ENCODE measurements at places on chromosomes 2 and 18.
A peak's percentile ranks its signal among the peaks of the same experiment; 100 is the strongest.

DNA sequence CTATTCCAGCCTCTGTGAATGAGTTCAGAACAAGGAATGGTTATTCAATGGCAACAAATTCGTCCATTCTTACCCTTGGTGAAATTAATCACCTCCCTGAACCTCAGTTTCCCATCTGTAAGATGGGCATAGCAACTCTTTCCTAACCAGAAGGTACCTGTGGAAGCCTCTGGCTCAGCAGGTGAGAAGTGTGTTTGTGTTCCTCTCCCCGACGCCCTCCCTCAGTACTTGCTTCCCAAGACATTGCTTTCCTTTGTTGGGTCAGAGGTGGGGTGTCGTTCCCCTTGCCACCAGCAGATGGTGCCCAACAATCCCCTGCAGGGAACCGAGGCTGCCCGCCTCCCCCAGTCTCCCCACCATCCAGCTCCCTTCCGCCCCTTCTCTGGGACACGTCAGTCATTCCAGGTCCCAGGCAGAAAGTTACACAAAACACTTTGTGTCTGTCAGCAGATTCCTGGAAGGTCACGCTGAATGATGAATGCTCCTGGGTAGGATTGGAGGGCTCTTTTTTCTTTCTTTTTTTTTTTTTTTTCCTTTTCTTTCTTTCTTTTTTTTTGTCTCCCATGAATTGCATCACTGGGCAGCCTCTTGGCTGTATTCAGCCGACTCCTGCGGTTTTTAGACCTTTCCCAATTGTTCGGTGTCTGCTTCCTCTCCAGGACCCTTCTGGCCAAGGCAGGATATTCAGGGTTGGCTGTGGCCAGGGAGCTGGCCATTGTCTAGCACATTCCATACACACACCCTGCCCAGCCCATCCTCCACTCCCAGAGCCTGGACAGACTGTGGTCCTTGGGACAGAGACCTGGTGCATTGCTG is 117.3 kb downstream of the LPIN1 start:
- DNase-seq, result peak; percentile 66

DNA sequence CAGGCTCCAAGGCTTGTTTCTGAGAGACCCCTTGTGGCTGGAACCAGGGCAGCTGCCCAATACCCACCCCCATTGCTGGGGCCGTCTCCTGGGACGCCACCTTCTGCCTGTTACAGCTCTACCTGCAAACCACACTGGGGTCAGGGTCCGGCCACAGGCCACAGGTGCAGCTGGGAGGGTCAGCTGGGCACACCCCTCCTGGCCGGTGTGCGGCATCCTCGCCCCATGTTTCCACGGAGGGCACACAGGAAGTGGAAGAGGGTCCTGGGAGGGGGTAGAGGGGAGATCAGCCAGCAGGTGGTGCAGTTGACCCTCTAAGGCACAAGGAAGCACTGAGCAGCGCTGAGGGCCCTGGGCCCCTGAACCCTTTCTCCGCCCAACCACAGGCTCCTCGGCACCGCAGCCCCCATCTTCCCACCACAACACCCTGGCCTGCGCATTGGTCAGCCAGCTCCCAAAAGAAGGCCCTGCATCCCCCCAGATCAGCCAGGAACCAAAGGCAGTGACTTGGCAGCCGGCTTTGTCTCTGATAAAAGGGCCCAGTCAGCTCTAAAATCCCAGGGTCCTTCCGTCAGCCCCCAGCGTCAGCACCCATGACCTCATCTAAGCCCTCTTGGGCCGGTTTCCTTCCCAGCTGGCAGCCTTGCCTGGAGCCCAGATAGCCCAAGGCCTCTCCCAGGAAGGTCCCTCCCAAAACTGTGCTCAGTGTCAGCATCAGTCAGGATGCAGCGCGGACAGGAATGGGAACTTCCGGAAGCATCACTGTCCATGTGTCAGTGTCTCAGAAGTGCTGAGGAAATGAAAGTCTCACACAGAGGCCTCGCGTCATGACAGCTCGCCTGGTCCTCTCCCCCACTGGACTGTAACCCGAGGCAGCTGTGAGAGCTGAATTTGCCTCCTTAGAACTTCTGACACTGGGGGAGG is 1.7 kb downstream of the ERFE start:
- no peak for DNase-seq

DNA sequence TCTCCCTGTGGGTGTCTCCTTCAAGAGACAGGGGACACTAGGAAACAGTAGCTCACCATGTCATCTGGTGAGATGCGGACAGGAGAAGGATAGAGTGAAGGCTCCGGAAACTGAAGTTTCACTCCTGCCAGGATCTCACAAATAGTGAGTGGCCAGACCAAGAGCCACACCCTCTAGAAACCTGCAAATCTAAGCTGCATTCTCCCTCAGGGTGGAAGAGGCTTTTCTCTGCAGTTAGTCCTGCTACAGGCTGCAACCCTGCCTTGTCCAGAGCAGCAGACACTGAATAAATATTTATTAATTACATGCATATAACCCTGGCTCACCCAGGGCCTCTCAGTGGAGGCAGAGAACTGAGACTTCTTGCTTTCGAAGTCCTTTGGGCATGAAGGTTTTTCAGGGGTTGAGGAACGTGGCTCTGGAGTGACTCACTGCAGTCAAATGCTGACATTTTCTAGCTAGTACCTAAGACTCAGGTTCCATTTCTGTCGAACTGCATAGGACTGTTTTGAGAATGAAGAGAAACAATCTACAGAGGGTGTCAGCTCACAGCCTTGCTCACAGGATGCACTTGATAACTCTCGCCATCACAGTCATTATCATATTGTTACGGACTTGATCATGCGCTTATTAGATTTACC is 87.3 kb downstream of the ACTR2 start:
- DNase-seq, result no peak

- DNase-seq, result no peak
Measured at GRCh38 chr18:58495207-58495606, 133.7 kb downstream of the ALPK2 start.

DNA sequence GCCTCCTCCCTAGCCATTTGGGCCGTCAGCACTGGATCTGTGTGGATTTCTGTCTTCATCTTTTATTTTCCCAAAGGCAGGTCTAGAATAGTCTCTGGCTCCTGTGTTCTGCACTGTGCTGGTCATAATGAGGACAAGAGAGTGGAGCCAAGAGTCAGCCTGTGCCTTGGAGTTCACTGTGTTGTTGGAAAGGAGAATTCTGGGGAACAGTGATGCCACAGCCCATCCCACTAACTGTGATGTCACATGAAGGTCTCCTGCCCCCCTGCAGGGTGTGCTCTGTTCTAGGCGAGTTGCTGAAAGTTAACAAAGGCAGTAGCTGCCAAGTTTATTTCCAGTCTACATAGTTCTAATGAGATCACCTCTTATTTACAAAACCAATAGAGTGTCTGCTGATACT is 248.5 kb downstream of the TPGS2 start:
- DNase-seq, result no peak

DNA sequence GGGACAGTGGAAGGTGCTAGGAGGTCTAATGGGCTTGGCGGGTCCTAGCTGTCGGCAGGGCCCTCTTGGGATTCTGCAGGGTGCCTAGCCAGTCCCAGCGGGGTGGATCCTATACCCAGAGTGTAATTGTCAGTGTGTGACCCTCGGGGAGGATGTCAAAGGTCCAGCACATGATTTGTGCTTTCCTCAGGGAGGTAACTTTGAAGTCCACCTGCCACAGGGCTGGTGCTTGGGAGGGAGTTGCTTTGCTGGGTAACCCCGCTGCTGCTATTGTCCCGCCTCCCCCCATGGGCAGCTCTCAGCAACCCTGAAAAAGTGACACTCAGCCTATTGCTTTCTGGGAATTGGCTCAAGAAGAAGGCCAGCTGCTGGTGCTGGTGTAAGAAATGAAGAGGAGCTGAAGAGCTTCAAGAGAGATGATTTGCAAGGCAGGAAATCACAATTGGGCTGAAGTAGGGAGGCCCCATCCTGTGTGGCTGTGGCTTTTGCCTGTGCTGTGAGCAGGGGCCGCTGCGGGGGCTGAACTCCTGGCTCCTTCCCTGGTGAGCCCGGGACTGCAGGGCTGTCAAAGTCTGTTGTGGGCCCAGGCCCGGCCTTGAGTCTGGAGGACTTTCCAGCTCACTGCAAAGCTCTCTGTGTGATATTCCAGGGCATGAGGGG is 36.4 kb downstream of the EMILIN2 start:
- peak; percentile 24 for DNase-seq

GRCh38 chr2:43104763-43105162 is 121.6 kb downstream of the ZFP36L2 start:
- DNase-seq, result no peak

GRCh38 chr2:179592167-179592936 is 269.1 kb downstream of the ZNF385B start:
- DNase-seq, result no peak

DNA sequence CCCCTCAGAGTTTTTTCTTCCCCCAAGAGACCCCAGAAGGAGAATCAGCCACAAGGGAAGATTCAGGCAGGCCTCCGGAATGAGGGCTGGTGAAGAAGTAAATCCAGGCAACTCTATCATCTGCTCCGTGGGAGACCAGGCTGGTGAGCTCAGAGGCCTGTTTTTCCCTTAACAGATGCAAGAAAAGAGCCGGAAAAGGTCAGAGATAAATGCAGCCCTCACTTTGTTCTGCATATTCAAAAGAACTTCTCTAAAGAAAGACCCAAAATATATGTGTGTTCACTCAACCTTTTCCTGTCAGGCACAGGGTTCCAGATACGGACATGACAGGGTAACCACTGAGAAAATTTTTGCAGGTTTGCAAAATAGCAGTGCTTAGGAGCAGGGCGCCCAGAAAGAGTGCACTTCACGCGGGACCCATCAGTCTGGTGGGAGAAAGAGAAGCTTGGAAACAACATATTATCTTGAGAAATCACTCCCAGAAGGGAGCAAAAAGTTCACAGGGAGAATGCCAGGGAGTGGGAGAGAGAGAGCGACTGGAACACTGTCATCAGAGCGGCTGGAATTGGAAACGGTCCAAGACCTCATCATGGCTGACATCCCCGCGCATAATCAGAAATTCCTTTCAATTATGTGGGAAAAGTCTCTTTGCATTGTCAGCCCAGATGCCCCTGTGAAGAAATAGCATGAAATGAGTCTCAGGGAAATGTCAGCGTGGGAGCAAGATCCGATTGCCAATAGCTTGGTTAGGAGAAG is 244.8 kb upstream of the SLC14A2 start:
- DNase-seq, result no peak

DNA sequence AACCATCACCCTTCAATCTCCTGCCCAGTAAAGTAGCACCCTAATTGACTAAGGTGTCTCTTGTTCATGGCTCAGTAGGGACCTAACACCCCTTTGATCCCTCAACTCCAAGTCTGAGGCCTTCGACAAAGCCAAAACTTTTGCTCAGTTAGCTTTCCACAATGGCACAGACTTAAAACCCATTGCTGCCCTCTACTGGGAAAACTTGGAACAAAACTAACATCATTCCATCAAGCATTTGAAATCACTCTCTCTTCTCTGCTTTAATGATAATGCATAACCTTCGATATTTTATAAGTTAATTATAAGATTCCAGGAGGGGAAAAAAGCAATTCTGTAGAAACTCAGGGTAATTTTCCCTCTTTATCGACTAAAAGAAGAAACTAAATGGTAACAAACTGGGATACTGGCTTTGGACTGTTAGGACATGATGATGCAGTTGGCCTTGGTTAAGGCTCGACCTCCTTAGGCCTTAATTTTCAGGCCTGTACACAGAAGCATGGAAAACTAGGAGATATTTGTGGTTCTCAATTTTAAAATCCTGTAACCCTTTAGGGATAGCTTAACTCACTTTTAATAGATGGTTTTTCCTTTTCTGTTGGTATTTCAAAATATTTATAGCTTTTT is 127.8 kb downstream of the STK39 start:
- DNase-seq, result no peak

GRCh38 chr2:222269132-222269531 is 29.7 kb downstream of the PAX3 start:
- no peak for DNase-seq

- no peak for DNase-seq
Measured at GRCh38 chr2:154029504-154029903, 157.8 kb downstream of the GALNT13 start.

- no peak for DNase-seq
Measured at GRCh38 chr18:62739911-62740310, 24.6 kb downstream of the PHLPP1 start.

DNA sequence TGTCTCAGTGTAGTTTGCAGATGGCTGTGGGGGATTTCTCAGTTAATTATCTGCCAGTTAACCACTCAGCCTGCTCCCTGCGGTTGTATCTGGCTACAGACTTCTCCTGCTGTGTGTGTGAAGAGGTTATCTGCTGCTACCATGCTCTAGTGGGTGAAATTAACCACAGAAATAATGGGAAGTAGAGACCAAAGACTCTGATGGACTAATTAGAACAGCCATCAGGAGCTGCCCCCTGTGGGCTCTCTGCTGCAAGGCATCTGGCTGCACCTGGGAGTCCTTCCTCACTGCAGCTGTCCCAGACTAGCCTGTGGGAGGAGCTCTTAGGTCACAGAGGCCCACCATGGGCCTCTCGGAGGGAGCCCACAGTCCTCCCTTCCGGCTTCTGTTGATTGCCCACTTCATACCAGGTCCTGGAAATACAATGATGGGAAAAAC is 66.6 kb downstream of the CTIF start:
- DNase-seq, result no peak

- DNase-seq, result no peak
Measured at GRCh38 chr2:79627237-79627636, 114.4 kb downstream of the CTNNA2 start.

DNA sequence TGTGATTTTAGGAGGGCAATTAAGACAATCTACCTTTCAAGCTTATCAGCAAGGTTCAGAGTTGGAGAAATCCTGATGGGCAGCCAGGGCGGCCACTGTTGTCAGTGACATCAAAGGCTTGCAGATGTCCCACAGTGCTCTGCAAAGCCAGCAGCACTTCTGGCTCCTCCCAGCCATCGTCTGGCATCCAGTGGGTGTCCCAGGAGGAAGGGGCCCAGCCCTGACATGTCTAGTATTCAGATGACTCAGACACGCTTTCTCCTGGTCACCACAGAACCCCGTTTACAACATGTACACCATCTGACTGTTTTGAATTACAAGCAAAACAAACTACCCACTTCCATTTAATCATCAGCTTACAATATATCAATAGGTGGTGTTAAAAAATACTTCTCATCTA is 61.4 kb downstream of the CYRIA start:
- DNase-seq, result no peak

DNA sequence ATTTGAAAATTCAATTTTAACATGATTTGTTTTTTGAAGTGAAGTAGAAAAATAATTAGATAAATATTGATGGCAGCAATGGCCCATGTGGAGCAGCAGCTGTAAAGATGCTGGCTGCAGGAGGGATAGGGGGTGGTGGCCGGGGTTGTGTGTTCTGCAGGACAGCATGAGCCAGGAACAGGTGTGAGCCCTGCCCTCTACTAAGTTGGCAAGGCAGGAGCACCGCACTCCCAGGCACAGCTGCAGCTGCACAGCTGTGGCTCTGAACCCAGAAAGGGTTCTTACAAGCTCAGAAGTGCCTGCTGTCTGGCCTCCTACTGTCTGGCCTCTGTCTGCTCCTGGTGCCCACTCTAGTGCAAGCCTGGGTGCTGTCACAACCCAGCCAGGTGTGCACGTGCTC is 10.0 kb upstream of the DUSP19 start:
- DNase-seq, result no peak

- DNase-seq, result no peak
Measured at GRCh38 chr18:55879331-55879730, 291.3 kb upstream of the TCF4 start.

DNA sequence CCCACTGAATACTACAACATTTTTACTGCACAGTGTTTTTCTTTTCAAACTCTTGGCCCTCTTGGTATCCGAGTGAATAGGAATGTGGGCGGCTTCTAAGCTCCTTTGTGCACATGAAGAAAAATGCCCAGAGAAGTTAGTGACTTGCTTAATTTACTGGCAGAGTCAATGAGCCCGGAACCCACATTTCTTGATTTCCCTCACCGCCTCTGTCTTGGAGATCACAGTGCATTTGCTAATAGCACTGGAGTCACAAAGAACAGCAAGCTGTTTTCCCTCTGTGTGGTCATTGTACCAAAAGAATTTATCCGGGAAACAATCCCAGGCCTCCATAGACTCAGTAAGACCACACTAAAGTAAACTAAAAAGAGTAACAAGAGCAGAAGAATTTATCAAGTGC is 18.9 kb downstream of the STON1 start:
- DNase-seq, result no peak

Measured in CD4-positive, alpha-beta T cell treated with Interferon gamma for 1 hour (primary cell).